LoVo (cell line): ENCODE measurements at places on chromosomes 16 and 17.

DNA sequence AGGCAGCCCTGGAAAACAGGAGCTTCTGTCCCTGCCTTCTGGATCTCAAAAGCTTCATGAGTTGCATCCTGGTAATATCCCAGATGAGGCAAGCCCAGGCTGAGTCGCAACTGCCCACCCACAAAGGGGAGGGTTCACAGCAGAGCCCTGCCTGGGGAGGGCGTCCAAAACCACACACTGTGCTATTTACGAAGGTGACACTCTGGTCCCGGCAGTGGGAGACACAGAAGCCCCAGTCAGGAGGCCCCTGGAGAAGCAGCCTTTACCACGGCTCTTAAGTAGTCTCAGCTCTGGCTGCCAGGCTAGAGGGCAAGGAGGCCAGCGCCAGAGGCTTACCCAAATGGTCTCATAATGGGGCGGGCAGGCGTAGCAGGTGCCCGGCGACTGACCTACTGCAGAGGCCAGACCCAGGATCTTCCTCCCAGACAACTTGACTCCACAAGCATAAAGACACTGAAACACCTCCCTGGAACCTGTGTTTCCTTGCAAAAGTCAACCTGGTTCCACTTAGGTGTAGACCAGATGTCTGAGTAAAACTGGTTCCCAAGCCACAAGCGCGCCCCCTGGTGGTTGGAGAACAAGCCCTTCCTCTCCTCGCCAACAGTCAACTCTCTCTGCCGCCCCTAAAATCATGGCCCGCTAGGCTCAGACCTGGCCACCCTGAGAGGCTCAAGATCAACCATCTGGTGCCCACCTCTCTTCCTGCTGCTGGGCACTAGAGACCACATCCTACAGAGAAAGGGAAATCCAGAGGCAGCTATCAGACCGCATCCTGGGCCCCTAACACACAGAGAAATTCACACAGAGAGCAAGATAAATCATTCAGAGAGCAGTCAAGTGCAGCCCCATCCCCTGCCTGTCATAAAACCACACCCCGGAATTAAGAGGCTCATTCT is 5.2 kb downstream of the AXIN2 start:
- DNase-seq: peak; percentile 75

DNA sequence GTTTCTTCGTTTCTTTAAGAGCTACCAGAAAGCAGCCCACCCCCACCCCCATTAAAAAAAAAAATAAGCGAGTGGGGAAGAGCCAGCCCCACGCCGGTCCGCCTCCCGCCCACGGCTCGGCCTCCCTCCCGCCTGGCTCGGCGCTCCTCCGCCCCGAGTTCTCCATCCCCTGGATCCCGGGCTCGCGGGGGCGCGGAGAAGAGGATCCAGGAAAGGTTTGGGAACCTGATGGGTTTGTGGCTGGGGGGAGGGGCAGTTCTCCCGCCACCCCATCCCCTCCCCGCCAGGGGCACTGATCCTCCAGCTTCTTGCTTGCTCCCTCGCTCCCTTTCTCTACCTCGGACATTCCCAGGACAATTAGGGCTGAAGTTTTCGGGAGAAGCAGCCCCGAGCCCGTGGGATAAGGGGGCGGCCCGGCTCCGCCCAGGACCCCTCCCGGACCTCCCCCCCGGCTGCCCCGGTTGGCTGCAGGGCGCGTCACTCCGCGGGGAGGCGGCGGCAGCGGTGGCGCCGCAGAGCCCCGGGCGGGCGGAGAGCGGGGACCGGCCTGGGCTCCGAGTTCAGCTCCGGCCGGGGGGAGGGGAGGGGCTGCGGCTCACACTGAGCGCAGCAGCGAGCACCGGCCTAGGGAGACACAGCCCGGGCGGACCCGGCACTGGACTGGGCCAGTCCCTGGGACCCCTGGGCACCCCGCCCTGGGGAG is 1.0 kb upstream of the SALL1 start:
- no peak for DNase-seq

- DNase-seq: no peak
These were observed 105.8 kb downstream of the TANC2 start for GRCh38 chr17:63071797-63072196.

DNA sequence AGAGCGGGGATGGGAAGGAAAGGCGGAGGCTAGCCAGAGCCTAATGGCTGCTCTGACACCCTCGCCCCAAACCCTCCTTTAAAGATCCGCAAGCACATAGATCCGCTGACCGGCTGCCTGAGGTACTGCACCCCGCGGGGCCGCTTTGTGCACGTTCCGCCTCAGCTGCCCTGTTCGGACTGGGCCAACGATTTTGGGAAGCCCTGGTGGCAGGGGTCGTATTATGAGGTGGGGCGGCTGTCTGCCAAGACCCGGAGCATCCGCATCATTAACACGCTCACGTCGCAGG is 663 bp downstream of the CYB5D1 start:
- DNase-seq: peak; percentile 65

- DNase-seq: no peak
These were observed 14.9 kb downstream of the CDH16 start for GRCh38 chr16:66903544-66904427.

DNA sequence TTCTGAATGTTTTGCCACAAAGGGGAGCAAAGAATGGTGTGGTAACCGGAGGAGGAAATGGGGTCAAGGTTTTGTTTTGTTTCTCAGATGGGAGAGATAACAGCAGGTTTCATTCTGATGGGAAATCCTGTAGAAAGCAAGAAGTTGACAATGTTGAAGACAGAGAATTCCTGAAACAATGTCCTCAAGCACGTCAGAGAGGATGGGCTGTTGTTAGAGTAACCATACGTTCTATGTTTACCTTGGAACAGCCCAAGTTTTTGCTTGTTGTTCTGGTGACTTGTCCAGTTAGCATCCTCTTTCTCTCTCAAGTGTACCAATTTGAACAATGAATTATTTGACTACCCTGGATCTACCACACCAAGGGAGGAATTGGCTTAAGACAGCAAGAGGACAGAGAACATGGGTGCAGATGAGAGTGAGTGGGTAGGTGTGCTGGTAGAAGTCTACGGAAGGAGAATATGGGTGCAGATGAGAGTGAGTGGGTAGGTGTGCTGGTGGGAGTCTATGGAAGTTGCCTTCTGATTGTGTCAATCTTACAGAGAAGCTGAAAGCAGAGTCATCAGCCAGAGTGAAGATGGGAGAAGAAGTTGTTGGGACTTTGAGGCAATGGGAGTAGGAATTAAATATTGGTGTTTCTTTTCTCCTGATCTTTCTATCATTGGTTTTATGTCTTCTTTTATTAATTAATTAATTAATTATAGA is 14.8 kb upstream of the NSRP1 start:
- no peak for DNase-seq

GRCh38 chr16:8905168-8905762 is 23.1 kb downstream of the LITAFD start:
- DNase-seq: no peak

DNA sequence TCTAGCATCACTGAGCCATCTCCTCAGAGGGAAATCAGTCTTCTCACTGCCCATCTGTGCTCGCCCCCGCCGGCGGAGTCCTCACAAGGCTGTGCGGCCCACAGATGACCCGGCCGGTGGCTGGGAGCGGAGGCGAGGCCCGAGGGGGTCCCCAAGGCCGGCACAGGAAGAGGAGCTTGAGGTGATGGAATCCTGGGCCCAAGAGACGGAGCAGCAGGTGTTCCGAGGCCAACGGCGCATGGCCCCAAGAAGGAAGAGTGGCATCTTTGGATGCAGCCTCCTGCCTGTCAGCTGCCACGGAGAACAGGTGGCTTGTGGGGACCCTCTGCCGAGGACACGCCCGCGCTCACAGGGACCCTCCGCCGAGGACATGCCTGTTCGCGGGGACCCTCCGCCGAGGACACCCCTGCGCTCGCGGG is 72.7 kb upstream of the GNG13 start:
- DNase-seq: no peak

GRCh38 chr17:44761932-44762810 is 3.4 kb downstream of the ADAM11 start:
- no peak for DNase-seq

DNA sequence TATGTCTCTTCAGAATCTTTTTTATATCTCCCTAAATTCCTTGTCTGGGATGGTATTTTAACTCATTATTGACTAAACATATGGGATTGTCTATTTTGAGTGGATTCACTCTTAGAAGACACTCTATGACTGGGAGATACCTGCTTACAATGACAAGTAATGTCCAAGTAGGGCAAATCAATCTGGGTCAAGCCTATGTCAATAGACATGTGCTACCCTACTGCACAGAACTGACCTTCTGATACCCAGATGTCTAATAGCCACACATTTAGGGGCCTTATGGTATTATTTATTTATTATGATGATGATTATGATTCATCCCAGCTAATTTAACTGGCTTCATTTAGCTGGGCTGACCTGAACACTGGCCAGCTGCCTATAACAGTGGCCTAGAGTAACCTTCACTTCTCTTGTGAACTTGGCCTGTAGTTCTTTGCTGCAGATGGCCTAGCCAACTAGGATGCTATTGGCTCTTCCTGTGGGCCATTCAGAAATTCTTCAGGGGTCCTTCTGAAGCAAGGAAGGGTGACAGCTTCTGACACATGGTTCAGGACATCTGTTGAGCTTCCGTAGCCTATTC is 138.0 kb downstream of the ANKFN1 start:
- DNase-seq: no peak

- no peak for DNase-seq
These were observed 122.3 kb upstream of the CIBAR2 start for GRCh38 chr16:85234310-85235204.

- DNase-seq: no peak
These were observed 654 bp downstream of the WFDC1 start for GRCh38 chr16:84295203-84295860.

DNA sequence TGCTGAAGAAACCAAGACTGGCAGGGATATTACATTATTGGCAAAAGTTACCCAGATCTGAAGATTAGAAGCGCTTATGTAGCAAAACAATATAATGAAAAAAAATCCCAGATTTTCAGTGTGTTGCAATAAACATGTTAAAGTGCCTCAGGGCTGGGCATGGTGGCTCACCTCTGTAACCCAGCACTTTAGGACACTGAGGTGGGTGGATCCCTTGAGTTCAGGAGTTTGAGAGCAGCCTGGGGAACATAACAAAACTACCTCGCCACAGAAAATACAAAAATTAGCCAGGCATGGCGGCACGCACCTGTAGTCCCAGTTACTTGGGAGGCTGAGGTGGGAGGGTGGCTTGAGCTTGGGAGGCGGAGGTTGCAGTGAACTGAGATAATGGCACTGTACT is 6.8 kb downstream of the ZNF207 start:
- no peak for DNase-seq

- no peak for DNase-seq
These were observed 15.5 kb downstream of the SNF8 start for GRCh38 chr17:48928876-48929811.

DNA sequence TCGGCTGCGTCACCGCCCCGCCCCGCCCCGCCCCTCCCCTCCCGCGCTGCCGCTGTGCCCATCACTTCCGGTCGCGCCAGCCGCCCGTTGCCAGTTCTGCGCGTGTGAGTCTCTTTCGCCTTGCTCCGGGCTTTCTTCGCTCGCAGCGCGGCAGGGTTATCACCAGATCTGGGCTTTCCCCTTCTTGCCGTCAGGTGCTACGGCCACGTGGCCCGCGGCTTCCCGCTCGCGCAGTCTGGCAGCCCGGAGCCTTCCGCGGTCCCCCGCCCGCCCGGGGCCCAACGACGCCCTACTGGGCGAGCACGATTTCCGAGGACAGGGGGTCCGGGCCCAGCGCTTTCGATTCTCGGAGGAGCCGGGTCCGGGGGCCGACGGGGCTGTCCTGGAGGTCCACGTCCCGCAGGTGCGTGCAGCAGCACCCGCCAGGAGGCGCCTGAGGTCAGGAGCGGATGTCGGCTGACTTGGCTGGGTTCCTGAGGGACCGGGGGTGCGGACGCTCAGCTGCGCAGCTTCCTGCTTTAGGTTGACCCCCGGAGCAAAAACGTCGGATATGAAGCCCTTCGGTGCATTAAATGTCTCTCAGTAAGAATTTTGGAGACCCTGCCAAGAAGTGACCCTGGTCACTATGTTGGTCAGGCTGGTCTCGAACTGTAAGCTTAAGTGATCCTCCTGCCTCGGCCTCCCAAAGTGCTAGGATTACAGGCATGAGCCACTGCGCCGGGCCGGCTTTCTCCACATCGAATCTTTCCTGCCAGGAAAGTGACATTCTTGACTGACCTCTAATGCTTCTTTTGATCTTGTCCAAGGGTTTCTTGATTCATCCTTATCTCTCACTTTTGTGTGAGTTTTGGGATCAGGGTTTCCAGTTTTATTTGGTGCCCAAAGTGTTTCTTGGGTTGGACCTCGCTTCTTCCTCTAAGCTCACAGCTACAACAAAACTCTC is at the start of gene METTL23:
TSS of gene METTL23 (plus strand) at position 64 of the 943 bp plus-strand sequence. CDS start 2,872 bp downstream, outside the sequence.
- DNase-seq: peak; percentile 73

- no peak for DNase-seq
These were observed 18.0 kb downstream of the HLF start for GRCh38 chr17:55282741-55283140.

- DNase-seq: peak; percentile 73
These were observed 512 bp downstream of the AKAP1 start for GRCh38 chr17:57085448-57086068.

- DNase-seq: no peak
These were observed 200.1 kb downstream of the CBLN1 start for GRCh38 chr16:49081554-49081953.

DNA sequence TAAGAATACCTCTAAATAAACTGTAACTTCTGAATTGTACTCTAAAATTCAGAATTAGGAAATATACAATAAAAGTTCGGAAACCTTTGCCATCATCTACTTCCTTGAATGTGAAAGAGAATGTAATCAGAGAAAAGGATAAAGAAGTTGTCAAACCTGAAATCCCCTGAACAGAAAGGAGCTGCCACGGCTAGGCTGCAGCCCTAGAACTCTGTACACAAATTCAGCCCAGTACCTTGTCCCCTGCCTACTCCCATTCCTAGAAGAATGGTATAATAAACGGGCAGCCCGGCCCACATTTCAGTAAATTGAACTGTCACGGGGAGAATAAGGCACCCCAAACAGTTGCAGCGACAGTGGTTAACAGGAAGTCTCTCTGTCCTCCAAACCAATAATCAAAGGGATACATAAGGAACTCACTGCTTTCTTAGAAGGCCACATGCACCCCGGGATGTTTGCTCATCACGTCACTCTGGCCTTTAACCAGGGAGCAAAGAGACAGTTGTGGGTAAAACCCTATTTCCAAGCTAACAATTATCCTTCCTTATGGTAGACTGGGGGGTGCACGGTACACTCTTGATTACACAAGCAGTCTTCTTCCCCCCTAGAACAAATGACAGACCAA is 24.3 kb upstream of the RFFL start:
- DNase-seq: peak; percentile 22

DNA sequence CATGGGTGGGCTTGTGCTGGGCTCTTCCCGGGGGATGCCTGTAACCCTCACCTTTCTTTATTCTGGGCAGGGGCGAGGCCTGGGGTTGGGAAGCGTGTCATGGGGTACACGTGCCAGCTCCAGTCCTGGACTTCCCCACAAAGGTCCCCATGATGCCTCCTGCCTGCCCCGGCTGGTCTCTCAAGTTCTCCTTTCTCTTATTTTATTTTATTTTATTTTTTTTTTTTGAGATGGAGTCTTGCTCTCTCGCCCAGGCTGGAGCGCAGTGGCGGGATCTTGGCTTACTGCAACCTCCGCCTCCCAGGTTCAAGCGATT is 8.6 kb downstream of the ATP2A3 start:
- no peak for DNase-seq

- DNase-seq: no peak
These were observed 93.5 kb downstream of the CDYL2 start for GRCh38 chr16:80710918-80711317.
